Upper lobe of left lung (tissue), 6 donors: ENCODE measurements at places on chromosomes 12 and 14. TPM values are rescaled to one million over a fixed set of nuclear protein-coding genes. Genes with fewer than 3 reads are reported as not detected.

- peak within 1 kb of the TSS; percentile 85 for H3K27ac ChIP-seq
- H3K36me3 ChIP-seq, result no peaks in the 10 kb centered on the region
- no peaks in the 10 kb centered on the region for H3K27me3 ChIP-seq
- H3K4me1 ChIP-seq, result peaks cover 19% of the 10 kb centered on the region
These were observed at the start of gene OAS2 for GRCh38 chr12:112978163-112979040. OAS2 (plus strand) TSS chr12:112978519; CDS start chr12:112978609, 90 bp downstream.

DNA sequence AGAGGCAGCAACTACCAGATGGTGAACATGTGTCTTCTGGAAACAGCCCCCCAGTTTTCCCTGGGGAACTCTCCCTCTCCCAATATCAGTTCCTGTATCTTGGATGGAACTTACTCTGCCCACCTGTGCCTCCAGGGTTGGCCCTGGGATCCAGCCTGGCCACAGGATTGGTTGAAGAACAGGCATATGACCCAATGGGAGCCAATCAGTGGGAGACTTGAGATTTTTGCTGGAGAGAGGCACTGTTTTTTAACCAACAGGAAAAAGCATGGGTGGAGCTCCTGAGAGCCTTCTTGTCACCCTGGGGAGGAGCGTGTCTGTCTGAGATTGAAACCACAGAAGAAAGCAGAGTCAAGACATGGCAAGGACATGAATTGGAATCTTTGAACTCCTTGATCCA, 33.6 kb upstream of the COX6A1 start:
- no peaks in the 10 kb centered on the region for H3K27me3 ChIP-seq
- H3K27ac ChIP-seq, result no peak overlapping the region
- H3K36me3 ChIP-seq, result no peaks in the 10 kb centered on the region
- H3K4me3 ChIP-seq, result no peak overlapping the region

- H3K4me1 ChIP-seq, result no peaks in the 10 kb centered on the region
- H3K27me3 ChIP-seq, result no peaks in the 10 kb centered on the region
- DNase-seq, result no peak
These were observed 170.6 kb upstream of the GARIN6 start for GRCh38 chr12:99476956-99477355.

GRCh38 chr12:69932154-69932553, 107.1 kb downstream of the MYRFL start:
- H3K4me3 ChIP-seq, result no peak overlapping the region
- DNase-seq, result no peak
- no peaks in the 10 kb centered on the region for H3K27me3 ChIP-seq
- no peaks in the 10 kb centered on the region for H3K36me3 ChIP-seq
- H3K27ac ChIP-seq, result no peak overlapping the region

DNA sequence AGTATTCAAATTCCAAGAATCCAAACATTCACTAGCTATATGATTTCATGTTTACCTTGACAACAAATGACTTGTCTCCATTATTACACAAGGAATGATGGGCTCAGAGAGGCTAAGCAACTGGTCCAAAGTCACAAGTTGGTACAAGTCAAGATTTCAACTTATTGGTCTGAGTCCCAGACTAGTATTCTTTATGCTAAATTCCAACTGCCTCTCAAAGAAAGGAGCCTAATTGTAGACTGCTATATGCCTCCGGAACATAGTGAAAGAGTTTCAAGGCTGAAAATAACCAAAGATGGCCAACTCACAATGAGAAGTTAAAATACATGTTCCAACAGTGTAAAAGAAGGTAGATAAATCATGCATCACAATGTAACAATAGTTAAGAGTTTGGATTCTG, 7.5 kb downstream of the BTG1 start:
- peak overlapping the region; percentile 78 for H3K4me3 ChIP-seq
- H3K36me3 ChIP-seq, result peaks cover 20% of the 10 kb centered on the region
- DNase-seq, result no peak
- no peaks in the 10 kb centered on the region for H3K27me3 ChIP-seq

- H3K4me3 ChIP-seq, result no peak overlapping the region
- no peak overlapping the region for H3K27ac ChIP-seq
- H3K4me1 ChIP-seq, result peaks cover 3% of the 10 kb centered on the region
- H3K27me3 ChIP-seq, result no peaks in the 10 kb centered on the region
- no peak for DNase-seq
These were observed 58.7 kb upstream of the GZMB start for GRCh38 chr14:24692382-24693352.

DNA sequence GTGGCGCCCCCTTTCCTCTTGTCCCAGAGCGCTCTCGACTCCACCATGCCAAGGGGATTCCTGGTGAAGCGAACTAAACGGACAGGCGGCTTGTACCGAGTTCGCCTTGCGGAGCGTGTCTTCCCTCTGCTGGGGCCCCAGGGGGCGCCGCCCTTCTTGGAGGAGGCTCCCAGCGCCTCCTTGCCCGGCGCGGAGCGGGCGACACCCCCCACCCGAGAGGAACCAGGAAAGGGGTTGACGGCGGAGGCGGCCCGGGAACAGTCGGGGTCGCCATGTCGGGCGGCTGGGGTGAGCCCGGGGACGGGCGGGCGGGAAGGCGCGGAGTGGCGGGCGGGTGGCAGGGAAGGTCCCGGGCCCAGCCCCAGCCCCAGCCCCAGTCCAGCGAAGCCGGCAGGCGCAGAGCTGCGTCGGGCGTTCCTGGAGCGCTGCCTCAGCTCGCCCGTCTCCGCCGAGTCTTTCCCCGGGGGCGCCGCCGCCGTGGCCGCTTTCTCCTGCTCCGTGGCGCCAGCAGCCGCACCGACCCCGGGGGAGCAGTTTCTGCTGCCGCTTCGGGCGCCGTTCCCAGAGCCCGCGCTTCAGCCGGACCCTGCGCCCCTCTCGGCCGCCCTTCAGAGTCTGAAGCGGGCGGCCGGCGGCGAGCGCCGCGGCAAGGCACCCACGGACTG, 376 bp downstream of the INSM2 start:
- DNase-seq, result peak; percentile 85
- H3K4me3 ChIP-seq, result peak overlapping the region; percentile 57
- no peaks in the 10 kb centered on the region for H3K36me3 ChIP-seq
- H3K27me3 ChIP-seq, result no peaks in the 10 kb centered on the region
- no peak overlapping the region for H3K27ac ChIP-seq

- peaks cover 28% of the 10 kb centered on the region for H3K4me1 ChIP-seq
- no peaks in the 10 kb centered on the region for H3K27me3 ChIP-seq
- H3K4me3 ChIP-seq, result no peak overlapping the region
- no peak for DNase-seq
- H3K36me3 ChIP-seq, result no peaks in the 10 kb centered on the region
These were observed 57.3 kb downstream of the ETV6 start for GRCh38 chr12:11706509-11707379.

- H3K36me3 ChIP-seq, result no peaks in the 10 kb centered on the region
- H3K4me3 ChIP-seq, result no peak overlapping the region
- H3K27ac ChIP-seq, result no peak overlapping the region
- H3K4me1 ChIP-seq, result no peaks in the 10 kb centered on the region
These were observed 7.0 kb upstream of the FICD start for GRCh38 chr12:108507971-108508642.

- no peak overlapping the region for H3K4me3 ChIP-seq
- no peak for DNase-seq
- no peak overlapping the region for H3K27ac ChIP-seq
- H3K36me3 ChIP-seq, result no peaks in the 10 kb centered on the region
These were observed 5.8 kb upstream of the EVL start for GRCh38 chr14:100059438-100059781.

- H3K27ac ChIP-seq, result no peak overlapping the region
- H3K4me3 ChIP-seq, result no peak overlapping the region
- no peak for DNase-seq
- no peaks in the 10 kb centered on the region for H3K36me3 ChIP-seq
These were observed 42.2 kb downstream of the EGLN3 start for GRCh38 chr14:33908540-33909223.

GRCh38 chr12:4050340-4050739, 177.1 kb upstream of the PARP11 start:
- H3K36me3 ChIP-seq, result no peaks in the 10 kb centered on the region
- H3K4me3 ChIP-seq, result no peak overlapping the region

GRCh38 chr14:74531006-74531405, 37.4 kb downstream of the ISCA2 start:
- no peaks in the 10 kb centered on the region for H3K27me3 ChIP-seq
- no peak overlapping the region for H3K27ac ChIP-seq
- H3K36me3 ChIP-seq, result no peaks in the 10 kb centered on the region
- DNase-seq, result no peak
- H3K4me1 ChIP-seq, result no peaks in the 10 kb centered on the region
- no peak overlapping the region for H3K4me3 ChIP-seq

DNA sequence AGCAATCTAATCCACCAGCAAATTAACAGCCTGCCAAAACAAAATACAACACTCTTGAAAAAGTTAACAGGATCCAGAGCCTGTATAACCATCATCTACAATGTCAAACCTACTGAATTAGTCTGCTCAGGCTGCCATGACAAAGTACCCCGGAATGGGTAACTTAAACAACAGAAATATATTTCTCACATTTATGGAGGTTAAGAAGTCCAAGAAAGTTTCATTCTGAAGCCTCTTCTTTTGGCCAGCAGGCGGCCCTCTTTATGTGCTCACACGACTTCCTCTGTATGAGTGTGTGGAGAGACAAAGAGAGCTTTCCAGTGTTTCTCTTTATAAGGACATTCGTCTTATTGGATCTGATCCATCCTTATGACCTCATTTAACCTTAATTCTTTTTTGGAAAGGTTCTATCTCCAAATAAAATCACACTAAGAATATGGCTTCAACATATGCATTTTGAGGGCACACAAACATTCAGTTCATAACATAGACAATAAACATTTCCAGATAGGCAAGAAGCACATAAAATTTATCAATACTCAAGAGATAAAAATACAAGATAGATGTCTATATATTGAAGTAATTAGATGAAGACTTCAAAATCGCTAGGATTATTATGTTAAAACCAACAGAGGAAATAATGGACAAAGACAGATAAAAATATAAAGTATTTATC, 5.9 kb upstream of the RERG start:
- peak; percentile 47 for DNase-seq
- no peaks in the 10 kb centered on the region for H3K4me1 ChIP-seq
- H3K27ac ChIP-seq, result no peak overlapping the region

DNA sequence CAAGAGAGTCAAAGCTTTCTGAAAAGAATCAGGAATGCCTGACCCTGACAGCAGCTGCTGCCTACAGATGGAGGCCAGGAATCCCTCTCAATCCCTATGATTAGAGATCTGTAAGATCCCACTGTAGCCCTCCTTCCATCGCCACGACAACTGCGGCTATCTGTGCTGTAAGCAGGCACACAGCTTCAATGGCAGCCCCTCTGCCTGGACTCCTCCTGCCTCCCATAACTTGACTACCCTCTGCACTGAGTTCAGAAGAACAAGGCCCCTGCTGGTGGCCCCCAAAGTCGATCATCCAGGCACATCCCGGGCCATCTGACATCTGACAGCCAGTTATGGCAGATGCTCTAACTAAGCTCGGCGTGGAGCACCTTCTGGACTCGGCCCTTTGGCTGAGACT, 2.9 kb downstream of the CLMN start:
- H3K4me3 ChIP-seq, result no peak overlapping the region
- peaks cover 37% of the 10 kb centered on the region for H3K4me1 ChIP-seq
- H3K27me3 ChIP-seq, result no peaks in the 10 kb centered on the region

GRCh38 chr12:104304261-104305009, 896 bp downstream of the EID3 start:
- no peaks in the 10 kb centered on the region for H3K36me3 ChIP-seq
- peaks cover 24% of the 10 kb centered on the region for H3K4me1 ChIP-seq
- DNase-seq, result no peak
- H3K27me3 ChIP-seq, result no peaks in the 10 kb centered on the region

GRCh38 chr12:114902665-114903064, 218.7 kb upstream of the TBX3 start:
- no peak overlapping the region for H3K27ac ChIP-seq

GRCh38 chr12:89343127-89343526, 9.2 kb downstream of the DUSP6 start:
- peaks cover 38% of the 10 kb centered on the region for H3K4me1 ChIP-seq
- no peak overlapping the region for H3K27ac ChIP-seq

DNA sequence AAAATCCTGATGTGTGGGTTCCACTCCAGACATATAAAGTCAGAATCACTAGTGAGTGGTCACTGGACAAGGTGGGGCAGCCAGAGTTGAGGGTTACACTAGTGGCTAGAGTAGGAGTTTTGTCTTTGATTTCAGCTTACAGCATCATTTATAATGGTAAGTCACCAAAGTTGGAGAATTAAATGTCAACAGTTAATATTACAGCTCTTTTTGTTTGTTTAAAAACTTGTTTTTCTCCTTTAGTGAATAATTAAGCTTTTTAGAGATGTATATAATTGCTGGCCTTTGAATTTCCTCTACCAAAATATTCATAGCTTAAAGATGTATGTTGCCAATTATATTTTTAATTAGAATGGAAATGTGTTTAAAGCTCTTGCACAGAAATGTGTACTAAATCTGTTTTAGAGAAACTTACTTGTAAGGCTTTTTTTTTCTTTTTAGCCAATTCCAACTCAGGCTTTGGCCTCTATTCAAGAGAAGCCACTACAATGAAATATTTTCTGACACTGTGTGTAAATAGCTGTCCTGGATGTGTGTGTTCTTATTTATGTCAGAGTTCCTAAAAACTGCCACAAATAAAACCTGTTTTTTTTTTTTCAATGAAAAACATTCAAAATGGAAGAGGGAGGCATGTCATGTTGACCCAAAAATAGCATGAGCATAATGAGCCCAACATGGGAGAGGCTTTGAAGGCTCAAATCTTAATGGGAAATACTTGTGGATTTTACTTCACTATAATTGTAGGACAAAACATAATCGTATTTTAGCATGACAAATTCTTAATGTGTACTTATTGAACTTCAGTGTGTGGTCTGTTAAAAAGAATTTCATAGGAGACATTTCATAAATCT, 92.2 kb downstream of the TBC1D30 start:
- no peaks in the 10 kb centered on the region for H3K36me3 ChIP-seq
- H3K4me3 ChIP-seq, result no peak overlapping the region
- peaks cover 4% of the 10 kb centered on the region for H3K4me1 ChIP-seq

- no peak for DNase-seq
- H3K4me1 ChIP-seq, result no peaks in the 10 kb centered on the region
- H3K4me3 ChIP-seq, result no peak overlapping the region
- H3K36me3 ChIP-seq, result no peaks in the 10 kb centered on the region
These were observed 227.7 kb upstream of the NPAS3 start for GRCh38 chr14:32710731-32711680.

DNA sequence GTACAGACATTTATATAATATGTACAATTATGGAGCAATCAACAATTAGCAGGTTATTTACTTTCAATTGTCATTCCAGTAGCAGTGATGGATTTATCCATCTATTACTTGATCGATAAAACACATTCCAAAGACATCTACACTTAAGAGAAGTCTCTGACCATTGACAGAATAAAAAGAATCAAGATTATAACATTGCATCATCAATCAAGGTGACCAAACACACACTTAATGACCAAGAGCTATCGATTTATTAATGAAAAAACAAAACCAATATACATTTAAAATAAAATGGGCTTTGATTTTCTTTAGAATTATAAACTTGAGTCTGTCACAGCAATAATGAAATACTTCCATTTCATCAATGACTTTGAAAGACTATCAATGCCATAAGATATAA, 170.2 kb upstream of the CDKN3 start:
- DNase-seq, result no peak
- no peaks in the 10 kb centered on the region for H3K36me3 ChIP-seq
- no peaks in the 10 kb centered on the region for H3K4me1 ChIP-seq
- no peak overlapping the region for H3K27ac ChIP-seq
- no peaks in the 10 kb centered on the region for H3K27me3 ChIP-seq
- H3K4me3 ChIP-seq, result no peak overlapping the region

ITGB7 gene
- 12.9 TPM for total RNA-seq

NRXN3 gene
- total RNA-seq, result 9.4 TPM

TAS2R46 gene
- 7.1 TPM for total RNA-seq

CMTM5 gene
- 3.1 TPM for total RNA-seq

VDR gene
- total RNA-seq, result 29.7 TPM

STYK1 gene
- total RNA-seq, result 1.8 TPM

RND1 gene
- total RNA-seq, result 9.1 TPM

LBHD2 gene
- not detected for total RNA-seq

KRT72 gene
- 0.37 TPM for total RNA-seq

SERPINA9 gene
- total RNA-seq, result not detected

GPRC5D gene
- total RNA-seq, result 2.1 TPM

FGD4 gene
- total RNA-seq, result 44.0 TPM

SLC25A47 gene
- not detected for total RNA-seq

MLEC gene
- 77.1 TPM for total RNA-seq
